D721Med (cell line): ENCODE measurements at places on chromosomes 11 and 22.

GRCh38 chr11:88522624-88523385, 185.3 kb upstream of the CTSC start:
- DNase-seq = no peak

DNA sequence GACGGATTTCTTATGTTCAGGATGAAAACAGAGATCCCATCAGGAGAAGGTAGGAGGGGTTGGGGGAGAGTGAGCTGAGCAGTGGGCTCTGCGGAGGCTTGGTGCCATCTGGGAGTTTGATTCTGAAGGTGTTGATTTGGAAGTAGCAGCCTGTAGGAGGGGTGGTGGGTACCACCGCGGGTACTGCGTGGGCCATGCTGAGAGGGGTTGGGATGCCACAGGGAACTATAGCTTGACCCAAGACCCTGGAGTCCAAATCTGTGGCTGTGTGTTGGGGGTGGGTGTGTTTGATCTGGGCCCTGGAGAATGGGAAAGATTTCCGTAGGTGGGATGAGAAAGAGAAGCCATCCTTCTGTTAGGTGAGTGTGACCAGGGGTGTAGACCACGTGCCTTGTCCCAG, 5.0 kb downstream of the INCENP start:
- no peak for DNase-seq

GRCh38 chr22:44567846-44568493, 69.9 kb upstream of the RTL6 start:
- DNase-seq = no peak

DNA sequence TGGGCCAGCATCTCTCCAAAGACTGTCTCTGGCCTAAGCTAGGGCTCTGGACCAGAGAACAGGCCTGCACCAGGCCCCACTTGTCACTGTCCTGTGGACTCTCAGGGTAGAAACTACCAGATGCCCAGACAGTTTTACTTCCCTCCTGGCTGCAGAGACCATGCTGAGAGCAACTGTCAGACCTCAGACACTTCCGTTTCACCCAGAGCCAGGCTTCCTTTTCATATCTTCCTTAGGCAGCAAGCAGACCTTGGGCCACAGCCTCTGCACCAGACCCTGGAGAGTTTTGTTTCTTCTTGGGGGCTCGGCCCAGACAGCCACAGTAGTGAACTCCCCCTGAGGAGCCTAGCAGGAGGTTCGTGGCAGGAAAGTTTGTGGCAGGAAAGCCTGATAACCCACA, 12.1 kb upstream of the FCHSD2 start:
- no peak for DNase-seq

DNA sequence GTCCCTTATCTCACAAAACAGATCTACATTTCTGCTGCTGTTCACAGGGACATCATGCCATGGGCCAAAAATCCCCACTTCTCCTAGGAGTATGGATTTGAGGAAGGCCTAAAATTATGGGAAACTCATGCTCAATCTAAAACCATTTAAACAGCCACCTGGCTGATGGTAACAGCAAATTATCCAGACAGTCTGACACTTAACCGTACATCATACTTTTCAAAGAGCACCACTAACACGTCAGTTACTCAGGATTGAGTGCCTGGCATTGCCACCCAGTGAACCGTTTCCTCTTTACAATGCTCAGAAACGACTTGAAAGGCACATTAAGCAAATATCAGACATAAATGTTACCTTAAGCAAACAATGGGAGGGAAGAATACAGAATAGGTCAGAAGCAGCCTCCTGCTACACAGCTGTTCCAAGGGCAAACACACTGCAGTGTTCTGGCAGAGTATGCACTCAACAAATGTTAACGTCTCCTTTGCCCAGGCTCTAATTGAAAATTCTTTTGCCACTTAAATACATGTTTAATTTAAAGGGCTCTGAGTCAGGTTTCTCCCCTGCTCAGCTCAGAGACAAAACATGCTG, 18.8 kb upstream of the SLC36A4 start:
- no peak for DNase-seq

GRCh38 chr11:29173660-29174062, 843.2 kb downstream of the KCNA4 start:
- DNase-seq = no peak

DNA sequence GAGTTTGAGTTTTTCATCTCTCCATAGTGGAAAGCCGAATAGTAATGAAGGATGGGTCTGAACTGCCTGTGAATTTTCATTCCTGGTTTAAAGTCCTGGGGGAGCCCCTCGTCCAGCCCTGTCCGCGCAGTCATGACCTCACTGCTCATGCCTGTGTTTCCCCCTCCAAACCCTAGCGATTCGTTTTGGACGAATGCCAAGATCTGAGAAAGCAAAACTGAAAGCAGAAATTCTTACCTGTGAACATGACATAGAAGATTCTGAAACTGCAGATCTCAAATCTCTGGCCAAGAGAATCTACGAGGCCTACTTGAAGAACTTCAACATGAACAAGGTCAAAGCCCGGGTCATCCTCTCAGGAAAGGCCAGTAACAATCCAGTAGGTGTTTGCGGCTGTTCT, 30.5 kb downstream of the CDPF1 start:
- no peak for DNase-seq

DNA sequence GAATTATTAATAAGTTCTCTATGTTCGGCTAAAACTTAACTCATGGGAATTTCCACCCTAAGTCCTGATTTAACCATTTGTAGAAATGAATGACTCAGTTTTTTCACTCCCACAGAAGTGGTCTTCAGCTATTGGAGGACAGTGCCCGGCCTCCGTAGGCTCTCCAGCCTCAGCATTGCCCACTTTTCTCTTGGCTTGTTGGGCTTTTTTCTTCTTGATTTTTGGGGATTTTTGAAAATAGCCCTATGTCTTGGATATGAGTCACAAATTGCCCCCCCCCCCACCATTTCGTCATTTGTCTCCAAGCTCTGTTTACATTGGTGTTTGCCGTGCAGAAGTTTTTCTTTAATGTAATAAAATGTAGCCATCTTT, 66.7 kb downstream of the PACS1 start:
- no peak for DNase-seq

GRCh38 chr11:12507391-12507790, 130.0 kb downstream of the PARVA start:
- DNase-seq = no peak

GRCh38 chr11:36399236-36399635, 103.1 kb downstream of the PRR5L start:
- no peak for DNase-seq

GRCh38 chr11:72589802-72590761, 84.1 kb downstream of the PDE2A start:
- peak; percentile 49 for DNase-seq

GRCh38 chr22:17955590-17956379, 68.6 kb downstream of the MICAL3 start:
- no peak for DNase-seq

DNA sequence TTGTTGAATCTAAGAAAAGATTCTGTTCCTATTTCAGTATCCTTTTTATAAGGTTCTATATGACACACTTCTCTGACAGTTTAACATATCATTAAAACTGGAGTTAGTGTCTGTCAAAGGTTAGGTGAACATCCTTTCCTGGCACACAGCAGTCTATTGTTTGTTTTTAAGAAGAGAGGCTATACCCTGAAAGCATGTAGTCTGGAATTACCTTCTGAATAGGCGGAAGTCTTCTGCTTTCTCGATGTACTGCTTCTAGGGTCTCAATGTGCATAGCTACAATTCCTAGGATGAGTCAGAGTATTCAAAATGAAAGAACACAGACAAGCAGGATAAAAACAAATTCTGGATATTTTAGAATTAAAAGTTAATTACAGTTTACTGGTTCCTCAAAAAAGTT, 188.6 kb downstream of the SWAP70 start:
- DNase-seq = no peak

DNA sequence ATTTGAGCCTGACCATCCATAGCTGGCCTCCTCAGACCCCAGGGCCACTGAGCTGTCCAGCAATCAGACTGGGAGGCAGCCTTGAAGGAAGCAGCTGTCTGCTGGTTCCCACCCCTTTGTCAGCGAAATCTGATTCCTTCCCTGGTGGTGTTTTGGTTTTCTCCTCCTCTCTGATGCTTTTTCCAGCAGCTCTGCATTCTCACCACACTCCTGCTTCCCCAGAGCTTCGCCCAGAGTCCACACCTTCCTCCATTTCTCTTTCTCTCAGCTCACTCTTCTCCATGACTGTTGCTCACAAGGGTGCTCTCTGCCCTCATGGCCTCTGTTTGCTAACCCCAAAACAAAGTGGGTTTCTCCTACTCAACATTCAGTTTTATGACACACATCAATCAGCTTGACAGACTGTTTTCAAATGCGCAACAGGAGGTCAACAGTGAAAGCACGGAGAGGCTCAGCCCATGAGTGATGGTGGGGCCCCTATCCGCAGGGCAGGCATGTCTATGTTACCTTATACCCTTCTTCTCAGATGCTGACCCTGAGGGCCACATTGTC, 130.6 kb upstream of the MTNR1B start:
- DNase-seq = no peak

DNA sequence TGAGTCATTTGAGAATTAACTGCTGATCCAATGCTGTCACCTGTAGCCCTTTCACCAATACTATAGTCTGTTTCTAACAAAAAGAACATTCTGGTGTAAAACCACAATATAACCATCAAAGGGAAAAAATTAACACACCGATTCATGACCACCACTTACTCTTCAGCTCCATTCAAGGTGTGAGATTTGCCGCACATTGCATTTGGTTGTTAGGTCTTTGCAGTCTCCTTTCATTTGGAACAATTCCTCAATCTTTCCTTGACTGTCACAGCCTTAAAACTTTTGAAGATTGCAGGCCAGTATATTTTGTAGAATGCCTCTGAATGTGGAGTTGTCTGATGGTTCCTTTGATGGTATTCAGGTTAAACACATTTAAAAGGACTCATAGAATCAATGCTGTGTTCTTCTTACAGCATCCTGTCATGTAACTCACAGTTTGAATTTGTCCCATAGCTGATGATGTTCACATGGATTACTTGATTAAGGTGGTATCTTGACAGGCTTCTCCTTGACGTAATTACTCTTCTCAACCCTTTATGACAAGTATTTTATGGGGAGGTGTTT, 63.6 kb downstream of the TNRC6B start:
- DNase-seq = no peak

GRCh38 chr11:106520920-106521319, 443.5 kb downstream of the AASDHPPT start:
- no peak for DNase-seq

DNA sequence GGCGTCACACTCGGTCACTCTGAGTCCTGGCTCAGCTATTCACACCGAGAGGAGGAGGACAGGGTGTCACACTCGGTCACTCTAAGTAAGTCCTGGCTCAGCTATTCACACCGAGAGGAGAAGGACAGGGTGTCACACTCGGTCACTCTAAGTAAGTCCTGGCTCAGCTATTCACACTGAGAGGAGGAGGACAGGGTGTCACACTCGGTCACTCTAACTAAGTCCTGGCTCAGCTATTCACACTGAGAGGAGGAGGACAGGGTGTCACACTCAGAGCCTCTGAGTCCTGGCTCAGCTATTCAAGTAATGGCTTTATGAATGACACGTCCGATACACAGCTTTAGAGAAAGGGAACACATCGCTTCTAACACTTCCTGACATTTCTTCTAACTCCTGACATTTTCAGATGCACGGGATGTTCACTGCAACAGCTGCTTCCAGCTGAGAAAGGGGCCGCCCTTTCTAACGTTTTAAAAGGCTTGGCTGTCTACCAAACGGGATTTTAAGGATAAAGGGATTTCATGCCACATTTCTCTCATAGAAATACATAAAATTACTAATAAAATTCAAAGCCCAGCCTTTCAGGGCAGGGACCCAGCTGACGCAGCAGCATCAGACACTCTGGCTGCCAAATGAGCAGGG, 28.1 kb downstream of the DRD4 start:
- no peak for DNase-seq

DNA sequence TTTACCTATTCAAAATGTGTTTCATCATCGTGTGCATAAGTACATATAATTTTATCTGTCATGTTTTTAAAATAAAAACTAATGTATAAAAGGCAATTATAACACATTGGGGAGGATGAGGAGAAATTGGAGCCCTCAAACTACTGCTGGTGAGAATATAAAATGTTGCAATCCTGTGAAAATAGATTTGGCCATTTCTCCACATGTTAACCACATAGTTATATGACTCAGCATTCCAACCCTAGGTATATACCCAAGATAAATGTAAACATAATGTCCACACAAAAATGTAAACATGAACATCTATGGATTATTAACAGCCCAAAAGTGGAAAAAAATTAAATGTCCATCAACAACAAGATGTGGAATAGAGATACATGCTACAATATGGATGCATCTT, 928.0 kb upstream of the FAT3 start:
- no peak for DNase-seq

- DNase-seq = no peak
Measured at GRCh38 chr11:81135570-81135969, 1598.1 kb downstream of the FAM181B start.

GRCh38 chr11:17550450-17551346, 3.6 kb downstream of the OTOG start:
- no peak for DNase-seq

- no peak for DNase-seq
Measured at GRCh38 chr11:129905402-129905801, 10.0 kb upstream of the NFRKB start.

GRCh38 chr11:33214187-33214586, 43.0 kb upstream of the HIPK3 start:
- DNase-seq = no peak

DNA sequence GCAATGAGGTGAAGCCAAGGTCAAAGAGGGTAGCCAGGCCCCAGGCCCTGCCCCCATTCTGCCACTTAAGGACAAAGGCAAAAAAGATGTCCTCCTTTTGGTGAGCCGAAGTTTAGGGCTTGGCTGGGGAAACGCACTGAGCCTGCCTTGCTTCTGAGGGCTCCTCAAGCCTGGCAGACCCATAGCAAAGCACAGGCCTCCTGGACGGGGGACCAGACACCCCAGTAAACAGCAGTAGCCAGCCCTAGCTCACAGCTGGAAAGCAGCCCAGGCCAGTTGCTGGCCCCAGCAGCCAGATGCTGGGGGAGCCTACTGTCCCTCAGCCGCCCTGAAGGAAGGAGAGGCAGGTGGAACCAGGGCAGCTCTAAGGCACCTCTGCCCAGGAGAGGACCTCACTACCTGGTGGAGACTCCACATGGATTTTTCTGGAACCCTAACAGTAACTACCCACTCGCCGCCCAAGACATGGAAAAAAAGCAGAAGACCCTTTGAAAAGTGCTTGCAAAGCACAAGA, 3.8 kb upstream of the PYGM start:
- no peak for DNase-seq

- DNase-seq = no peak
Measured at GRCh38 chr11:69890476-69890875, 71.3 kb upstream of the FGF3 start.

GRCh38 chr11:104891135-104891534, 7.1 kb downstream of the CASP12 start:
- no peak for DNase-seq
